CD4-positive, alpha-beta T cell treated with Interleukin-6 at 100 ng/mL for 8 hours (primary cell): ENCODE measurements at places on chromosomes 1 and 21.
A peak's percentile ranks its signal among the peaks of the same experiment; 100 is the strongest.

DNA sequence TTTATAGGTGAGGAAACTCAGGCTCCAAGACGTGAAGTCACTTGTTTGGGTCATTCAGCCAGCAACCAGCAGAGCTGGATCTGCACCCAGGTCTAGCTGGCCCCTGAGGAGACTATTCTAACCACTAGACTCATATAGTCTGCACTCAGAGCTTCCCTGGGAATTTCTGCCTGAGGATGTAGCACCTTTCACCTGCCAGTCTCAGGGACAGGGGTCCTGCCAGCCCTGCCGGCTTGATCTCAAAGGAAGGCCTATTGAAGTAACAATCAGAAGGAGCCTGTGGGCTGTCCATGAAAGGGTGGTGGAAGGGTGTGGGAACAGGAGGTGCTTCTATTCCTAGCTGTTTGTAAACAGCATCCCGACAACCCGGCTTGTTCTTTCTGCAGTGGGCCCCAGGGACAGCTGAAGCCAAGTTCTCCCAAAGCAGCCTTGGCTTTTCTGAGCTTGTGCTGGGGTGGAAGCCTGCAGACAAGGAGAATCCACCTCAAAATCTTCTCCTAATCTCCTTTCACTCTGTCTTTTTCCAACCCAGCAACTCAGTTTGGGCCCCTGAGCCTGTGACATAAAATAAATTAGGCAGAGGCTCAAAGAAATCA, 7.8 kb downstream of the LMOD1 start:
- DNase-seq: no peak

DNA sequence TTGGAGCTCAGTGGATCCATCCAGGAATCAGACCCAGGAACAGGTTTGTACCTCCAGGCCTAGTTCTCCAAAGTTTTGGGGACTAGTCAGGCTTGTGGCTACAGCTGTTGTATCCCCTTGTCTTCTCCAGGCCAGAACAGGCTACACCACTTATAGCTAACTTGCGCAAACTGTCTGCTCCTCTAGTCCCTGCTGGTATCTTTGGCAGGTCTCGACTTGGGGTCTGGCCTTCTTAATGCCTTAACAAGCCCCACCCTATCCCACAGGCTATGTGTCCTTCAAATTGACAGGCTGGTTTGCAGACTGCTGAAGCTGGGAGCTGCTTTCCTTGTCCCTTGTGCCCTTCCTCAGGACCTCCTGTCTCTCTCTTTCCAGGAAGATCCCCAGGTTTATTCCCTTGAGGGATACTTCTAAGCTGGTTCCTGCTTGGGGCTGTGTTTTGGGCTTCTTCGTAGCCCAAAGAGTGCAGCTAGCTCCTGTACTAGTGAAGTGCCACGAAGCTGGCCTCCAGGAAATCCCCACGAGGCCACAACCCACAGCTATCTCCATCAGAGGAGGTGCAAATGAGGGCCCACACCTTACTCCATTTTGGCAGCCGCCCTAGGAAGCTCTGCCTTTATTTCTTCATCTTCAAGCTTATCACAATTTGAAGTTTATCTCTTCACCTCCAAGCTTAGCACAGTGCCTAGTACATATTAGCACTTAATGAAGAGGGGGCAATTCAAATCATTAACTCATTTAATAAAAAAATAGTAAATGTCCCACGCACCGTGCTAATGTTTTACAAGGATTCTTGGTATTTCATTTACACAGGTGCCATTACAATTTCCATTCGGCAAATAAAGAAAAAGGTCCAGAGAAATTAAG, 683 bp upstream of the DMAP1 start:
- peak; percentile 14 for DNase-seq

GRCh38 chr1:230541306-230541705, 101.0 kb upstream of the COG2 start:
- no peak for DNase-seq

DNA sequence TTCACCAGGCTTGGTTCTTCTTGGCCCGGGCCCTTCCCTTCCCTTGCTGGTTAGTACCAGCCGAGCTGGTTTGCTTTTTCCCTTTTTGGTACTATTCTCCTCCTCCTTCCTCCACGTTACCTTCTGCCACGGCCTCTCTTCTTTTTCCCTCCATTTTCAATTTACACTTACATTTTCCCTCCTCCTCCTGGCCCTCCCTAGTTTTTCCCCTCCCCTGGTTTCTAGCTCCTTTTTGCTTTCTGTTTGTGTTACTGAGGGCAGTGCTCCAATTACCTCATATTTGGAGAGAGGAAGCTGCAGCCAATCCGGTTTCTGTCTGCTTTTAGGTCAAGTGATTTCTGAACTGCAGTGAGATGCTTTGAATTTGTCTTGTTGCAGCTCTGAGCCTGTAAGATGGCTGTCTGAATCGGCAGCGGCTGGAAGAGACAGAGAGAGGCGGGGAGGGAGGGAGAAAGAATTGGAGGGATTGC, 63.7 kb downstream of the MACF1 start:
- no peak for DNase-seq

- DNase-seq: no peak
Observed at GRCh38 chr1:212952641-212952976, 2.3 kb downstream of the VASH2 start.
